B cell (primary cell): ENCODE measurements at places on chromosomes 3 and 15. TPM values are rescaled to one million over a fixed set of nuclear protein-coding genes. Genes with fewer than 3 reads are reported as not detected.

- no peak for DNase-seq
Observed at GRCh38 chr3:110625201-110625747, 446.3 kb upstream of the NECTIN3 start.

- DNase-seq, result no peak
Observed at GRCh38 chr3:10625323-10625722, 119.9 kb upstream of the ATP2B2 start.

The C15orf39 gene
- total RNA-seq, result 72.1 and 72.7 TPM in 2 replicates

GRCh38 chr15:61654002-61654740 is 406.1 kb downstream of the VPS13C start:
- no peak for DNase-seq

The CYP1A1 gene
- total RNA-seq, result not detected in 2 replicates

- no peak for DNase-seq
Observed at GRCh38 chr3:59998058-59998457, 948.2 kb upstream of the CFAP20DC start.
